ENCODE measurements at places on chromosomes 5 and 9. TPM values are rescaled to one million over a fixed set of nuclear protein-coding genes. Genes with fewer than 3 reads are reported as not detected.

The MATR3 gene
- total RNA-seq, result 153 TPM

The CDH6 gene
- 1.9 TPM for total RNA-seq

The SLC46A2 gene
- total RNA-seq, result not detected

The PPP1R26 gene
- 7.6 TPM for total RNA-seq

The GABRG2 gene
- not detected for total RNA-seq

The SPATA31D4 gene
- not detected for total RNA-seq

The PLPP7 gene
- 15.7 TPM for total RNA-seq

The CAMK4 gene
- 0.97 TPM for total RNA-seq

The GARIN3 gene
- not detected for total RNA-seq

The MYMK gene
- total RNA-seq, result not detected

The SHISAL2B gene
- not detected for total RNA-seq

The ANKRD31 gene
- total RNA-seq, result 0.54 TPM

The PCSK1 gene
- total RNA-seq, result 1.1 TPM

The PANK3 gene
- 31.9 TPM for total RNA-seq

The EDIL3 gene
- total RNA-seq, result 34.8 TPM

The BTNL3 gene
- total RNA-seq, result not detected

The CFAP90 gene
- total RNA-seq, result not detected

The SEC16A gene
- 45.7 TPM for total RNA-seq

The GHR gene
- 5.2 TPM for total RNA-seq

The GFPT2 gene
- total RNA-seq, result 57.0 TPM

The FAM221B gene
- not detected for total RNA-seq

The ORM2 gene
- not detected for total RNA-seq

The ACOT12 gene
- total RNA-seq, result not detected

The ECSCR gene
- 28.2 TPM for total RNA-seq

The ASTN2 gene
- 2.5 TPM for total RNA-seq

The MTREX gene
- total RNA-seq, result 60.3 TPM

The SLC28A3 gene
- under 0.01 TPM for total RNA-seq

The GKAP1 gene
- total RNA-seq, result 0.65 TPM

The DRD1 gene
- total RNA-seq, result not detected

The TAF1L gene
- not detected for total RNA-seq

The DENND1A gene
- 26.2 TPM for total RNA-seq

The GAS1 gene
- total RNA-seq, result 170 TPM

The PCDHGB6 gene
- 2.1 TPM for total RNA-seq

The ABITRAM gene
- total RNA-seq, result 5.0 TPM

The GDNF gene
- not detected for total RNA-seq

The AQP7 gene
- not detected for total RNA-seq

The TMEM215 gene
- total RNA-seq, result not detected

The LPCAT1 gene
- total RNA-seq, result 114 TPM
